ENCODE measurements at places on chromosomes 16 and 17.
A peak's percentile ranks its signal among the peaks of the same experiment; 100 is the strongest.

DNA sequence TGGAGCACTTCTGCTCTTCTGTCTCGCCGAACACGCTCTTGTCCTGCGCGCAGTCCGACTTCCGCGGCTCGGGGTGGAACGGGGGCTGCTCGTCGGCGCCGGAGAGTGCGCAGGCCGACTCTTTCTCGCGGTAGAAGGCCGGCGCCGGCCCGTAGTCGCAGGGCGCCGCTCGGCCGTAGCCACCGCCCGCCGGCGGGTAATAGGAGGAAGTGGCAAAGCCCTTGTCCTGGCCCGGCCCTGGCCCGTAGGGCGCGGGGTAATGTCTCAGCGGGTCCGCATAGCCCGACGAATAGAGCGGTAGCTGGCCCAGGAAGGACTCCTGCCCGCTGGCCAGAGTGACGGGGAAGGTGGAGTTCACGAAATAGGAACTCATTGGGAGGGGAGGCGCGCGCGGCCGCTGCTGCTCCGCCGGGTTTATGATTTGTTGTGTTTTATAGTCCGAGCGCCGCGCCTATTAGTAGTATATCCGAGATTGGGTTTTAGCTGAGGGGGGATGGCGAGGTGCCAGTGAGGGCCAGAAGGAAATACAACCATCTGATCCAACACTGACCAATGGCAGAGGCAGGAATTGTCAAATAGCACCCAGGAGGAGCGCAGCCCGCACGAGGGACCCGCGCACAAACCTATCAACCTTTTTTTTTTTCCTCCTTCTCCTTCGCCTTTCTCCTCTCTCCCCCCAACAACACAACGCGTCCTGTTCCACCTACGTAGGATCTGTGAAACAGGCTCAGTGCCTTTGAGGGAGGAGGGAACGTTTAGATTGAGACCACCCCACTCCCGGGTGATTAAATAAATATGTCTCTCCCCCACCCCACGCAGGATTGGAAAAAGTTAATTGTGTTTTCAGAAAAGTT, 4.4 kb upstream of the HOXB5 start:
- DNase-seq, result no peak

DNA sequence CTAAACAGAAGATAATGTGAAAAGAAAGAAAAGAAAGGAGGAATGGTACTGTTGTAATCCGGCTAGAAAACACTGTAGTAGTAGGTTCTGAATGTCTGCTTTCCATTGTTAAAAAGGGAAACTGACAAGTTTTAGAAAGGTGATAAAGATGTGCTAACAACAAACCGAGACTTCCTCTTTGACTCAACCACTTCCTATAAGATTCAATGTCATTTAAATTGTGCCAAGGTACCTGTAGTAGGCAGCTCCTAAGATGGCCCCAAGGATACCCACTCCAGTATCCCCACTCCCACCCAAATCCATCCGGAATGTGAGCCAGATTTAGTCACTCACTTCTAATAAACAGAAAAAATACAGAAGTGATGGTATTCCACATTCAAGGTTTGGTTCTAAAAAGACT, 31.2 kb downstream of the XYLT1 start:
- peak; percentile 31 for DNase-seq

DNA sequence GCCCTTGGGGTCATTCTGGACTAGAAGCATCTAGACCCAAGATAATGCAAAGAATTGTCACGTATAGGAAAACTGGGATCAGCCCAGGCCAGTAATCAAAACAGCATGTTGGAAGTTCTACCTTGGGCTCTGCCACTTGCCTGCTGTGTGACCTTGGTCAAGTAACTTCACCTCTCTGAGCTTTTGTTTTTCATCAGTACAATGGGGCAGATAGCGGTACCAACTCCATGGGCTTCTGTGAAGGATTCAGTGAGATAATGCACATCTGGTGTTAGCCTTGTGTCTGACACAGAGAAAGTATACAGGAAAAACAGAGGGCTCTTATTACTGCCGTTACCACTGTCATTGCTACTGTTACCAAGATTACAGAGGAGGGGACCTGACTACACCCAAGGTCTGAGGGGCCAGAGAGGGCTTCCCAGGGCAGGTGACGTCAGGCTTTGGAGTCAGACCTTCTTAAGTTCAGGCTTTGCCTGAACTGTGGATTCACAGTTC, 24.6 kb downstream of the CMIP start:
- DNase-seq, result no peak

GRCh38 chr16:50165473-50165872, 12.4 kb downstream of the TENT4B start:
- DNase-seq, result no peak

DNA sequence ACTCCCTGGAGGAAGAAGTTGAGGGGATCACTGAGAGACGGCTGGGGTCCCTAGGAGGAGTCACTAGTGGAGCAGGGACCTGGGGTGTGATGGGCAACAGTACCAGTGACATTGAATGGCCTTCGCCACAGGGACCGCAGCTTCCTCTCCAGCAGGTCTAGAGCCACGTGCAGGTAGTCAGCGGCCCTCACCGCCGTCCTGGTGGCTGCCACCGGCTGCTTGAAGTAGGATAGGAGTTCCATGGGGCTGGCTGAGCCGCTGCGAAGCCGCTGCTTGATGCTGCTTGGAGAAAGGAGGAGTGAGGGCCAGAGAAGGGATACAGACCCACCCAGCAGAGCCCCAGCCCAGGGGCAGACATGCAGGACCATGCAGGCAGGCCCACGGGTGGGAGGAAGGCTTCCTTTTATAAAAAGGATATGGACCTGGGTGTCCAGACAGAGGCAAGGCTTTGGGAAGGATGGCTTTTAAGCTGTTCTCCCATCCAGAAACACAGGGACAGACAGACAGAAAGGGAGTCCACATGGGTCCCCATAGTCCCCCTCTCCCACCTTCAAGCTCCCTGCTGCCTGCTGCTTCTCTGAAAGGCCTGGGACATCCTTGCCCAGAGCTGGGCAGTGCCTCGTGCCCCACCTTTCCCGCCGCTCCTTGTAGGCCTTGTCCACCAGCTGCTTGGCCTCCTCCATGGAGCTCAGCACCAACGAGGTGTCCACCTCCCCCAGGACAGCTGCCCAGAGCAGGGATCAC, 827 bp downstream of the MPO start:
- DNase-seq, result no peak

GRCh38 chr16:6958184-6958583, 374.5 kb upstream of the RBFOX1 start:
- DNase-seq, result no peak

- DNase-seq, result no peak
Measured at GRCh38 chr17:59391021-59391420, 59.6 kb downstream of the YPEL2 start.

- DNase-seq, result no peak
Measured at GRCh38 chr17:66443166-66443565, 140.8 kb downstream of the PRKCA start.

GRCh38 chr17:18362698-18363100, 651 bp downstream of the SHMT1 start:
- no peak for DNase-seq

GRCh38 chr17:48472411-48473281, 42.6 kb upstream of the SKAP1 start:
- DNase-seq, result no peak

DNA sequence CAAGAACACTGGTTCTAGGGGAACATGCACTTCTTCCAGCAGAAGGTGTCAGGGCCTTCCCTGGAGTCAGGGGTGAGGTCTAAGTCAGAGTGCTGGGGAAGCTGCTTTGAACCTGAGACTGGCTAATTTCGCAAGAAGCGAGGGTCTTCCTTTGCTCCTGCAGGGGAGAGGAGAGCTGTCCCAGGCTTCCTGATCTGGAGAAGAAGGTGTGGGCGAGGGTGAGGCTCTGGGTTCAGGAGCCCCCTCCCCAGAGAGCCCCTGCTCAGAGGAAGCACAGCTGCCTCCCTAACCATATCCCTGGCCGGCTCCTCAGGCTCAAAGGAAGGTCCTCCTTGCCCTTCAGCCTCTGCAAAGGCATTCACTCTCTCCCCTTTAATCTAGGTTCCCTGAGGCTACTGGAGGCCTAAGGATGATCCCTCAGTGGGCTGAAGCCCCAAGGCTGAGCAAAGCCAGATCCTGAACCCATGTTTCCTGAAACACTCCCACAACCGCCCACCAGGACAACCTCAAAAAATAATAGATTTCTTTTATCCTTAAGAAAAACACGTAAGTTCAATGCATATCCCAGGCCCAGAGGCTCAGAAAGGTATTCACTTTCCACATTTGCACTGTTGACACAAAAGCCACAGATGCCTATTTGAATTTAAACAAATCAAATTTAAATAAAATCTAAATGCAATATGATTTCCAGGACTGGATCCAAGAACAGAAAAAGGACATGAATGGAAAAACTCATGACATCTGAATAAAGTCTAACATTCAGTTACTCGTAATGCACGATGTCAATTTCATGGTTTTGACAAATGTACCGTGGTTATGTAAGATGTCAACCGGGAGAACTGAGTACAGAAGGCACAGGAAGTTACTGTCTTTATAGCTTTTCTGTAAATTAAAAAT, 71.5 kb upstream of the RCVRN start:
- DNase-seq, result no peak

DNA sequence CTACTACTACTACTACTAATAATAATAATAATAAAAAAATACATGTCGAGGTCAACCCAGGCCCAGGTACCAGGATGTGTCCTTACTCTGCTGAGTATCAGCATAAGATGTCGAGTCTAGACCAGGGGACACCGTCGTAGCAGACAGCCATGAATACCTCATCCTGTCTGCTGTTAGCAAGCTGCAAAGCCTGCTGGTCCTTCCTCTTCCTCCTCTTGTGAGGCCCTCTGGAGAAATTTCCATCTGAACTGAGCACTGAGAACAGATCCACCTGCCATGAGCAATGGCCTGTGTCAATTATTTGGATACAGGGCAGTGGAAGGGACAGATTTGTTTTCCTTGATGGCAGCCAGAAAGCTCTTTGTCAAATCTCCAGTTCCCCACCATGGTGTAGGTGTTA, 168.5 kb downstream of the XYLT1 start:
- no peak for DNase-seq

DNA sequence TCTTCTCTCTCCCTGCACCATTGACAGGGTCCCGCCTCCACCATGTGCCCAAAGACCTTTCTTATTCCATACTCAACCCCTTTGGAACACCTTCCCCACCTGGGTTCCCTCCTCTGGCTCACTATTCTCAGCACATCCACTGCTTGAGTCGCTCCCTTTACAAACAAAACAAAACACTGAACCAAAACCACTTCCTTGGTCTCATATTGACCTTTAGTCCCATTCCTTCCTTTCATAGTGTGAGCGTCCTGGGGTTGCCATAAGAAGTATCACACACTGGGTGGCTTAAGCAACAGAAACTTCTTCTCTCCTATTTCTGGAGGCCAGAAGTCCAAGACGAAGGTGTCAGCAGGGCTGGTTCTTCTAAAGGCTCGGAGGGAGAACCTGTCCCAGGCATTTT, 6.1 kb upstream of the TNRC6C start:
- no peak for DNase-seq

DNA sequence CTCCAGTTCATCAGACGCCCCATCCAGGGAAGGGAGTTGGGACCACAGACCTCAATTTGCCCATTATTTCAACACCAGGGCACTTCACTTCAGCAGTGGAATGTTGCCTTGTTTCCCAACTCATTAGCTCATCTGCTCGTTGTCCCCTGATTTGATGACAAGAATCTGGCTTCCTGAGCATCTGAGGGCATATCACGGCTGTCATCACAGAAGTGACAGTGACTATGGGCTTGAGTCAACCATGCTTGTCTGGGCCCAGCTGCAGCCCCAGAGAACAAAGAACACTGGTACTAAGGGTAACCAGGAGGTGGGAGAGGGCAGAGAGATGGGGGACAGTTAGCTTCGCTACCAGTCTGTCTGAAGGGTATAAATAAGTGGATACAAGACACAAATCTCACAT, 266.0 kb upstream of the SDK2 start:
- DNase-seq, result no peak

DNA sequence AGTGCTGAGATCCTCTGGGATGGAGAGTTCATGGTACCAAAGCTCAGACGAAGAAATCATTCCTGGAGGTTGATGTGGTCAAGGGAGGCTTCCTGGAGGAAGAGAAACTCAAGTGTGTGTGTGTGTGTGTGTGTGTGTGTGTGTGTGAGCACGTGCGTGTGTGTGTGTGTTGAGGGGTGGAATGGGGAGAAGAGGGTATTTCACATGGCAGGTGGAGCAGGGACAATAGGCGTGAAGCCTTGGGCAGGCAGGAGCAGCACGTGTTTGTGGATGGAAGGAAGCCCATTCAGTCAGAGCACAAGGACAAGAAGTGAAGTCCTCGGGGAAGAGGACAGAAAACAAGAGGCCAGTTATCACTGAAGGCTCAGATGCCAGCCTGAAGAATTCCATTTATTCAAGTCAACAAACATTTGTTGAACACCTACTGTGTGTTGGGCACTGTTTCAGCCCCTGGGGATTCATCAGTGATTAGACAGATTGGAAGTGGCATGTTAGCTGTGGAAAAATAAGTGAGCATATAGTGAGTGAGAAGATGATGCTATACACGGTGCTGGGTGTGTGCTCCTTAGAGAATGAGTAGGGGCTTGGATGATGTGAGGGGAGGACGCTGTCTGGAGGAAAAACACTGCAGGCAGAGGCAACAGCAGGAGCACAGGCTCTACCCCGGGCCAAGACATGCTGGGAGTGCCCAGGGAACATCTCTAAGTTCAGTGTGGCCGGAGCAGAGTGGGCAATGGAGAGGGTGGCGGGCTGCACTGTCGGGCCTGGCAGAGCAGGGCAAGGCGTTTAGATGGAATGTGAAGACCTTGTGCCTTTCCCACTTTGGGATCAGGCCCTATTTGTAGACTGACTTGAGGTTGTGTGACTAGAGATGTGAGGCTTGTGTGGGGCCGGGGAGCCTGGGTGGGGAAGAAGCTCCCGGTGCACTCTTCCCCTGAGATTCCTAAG, 267.1 kb downstream of the CBLN1 start:
- DNase-seq, result no peak

GRCh38 chr17:44848961-44849489, 1.3 kb downstream of the HIGD1B start:
- DNase-seq, result no peak

GRCh38 chr17:82959242-82959930, 119.6 kb upstream of the ZNF750 start:
- no peak for DNase-seq

DNA sequence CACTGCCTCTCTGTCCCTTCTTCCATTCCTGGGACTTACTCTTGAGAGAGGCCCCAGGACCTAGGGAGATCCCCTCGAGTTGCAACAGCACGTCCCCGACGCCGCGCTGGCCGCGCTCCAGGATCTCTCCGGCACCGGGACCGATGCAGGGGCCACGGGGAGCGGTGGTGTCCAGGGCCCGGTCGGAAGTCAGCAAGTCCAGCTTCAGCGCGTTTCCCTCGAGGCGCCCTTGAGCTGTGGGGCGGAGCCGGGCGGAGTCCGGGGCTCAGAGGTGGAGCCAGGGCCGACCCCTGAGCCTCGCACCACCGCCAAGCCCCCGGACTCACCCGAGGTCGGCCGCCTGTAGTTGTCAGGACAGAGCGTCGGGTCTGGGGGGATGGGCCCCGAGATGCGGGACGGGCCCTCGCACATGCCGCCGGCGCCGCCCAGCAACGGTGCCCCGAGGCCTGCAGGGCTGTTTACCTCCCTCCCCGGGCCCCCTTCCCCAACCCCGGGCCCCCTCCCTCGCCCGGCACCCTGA, 458 bp downstream of the ENKD1 start:
- DNase-seq, result no peak

DNA sequence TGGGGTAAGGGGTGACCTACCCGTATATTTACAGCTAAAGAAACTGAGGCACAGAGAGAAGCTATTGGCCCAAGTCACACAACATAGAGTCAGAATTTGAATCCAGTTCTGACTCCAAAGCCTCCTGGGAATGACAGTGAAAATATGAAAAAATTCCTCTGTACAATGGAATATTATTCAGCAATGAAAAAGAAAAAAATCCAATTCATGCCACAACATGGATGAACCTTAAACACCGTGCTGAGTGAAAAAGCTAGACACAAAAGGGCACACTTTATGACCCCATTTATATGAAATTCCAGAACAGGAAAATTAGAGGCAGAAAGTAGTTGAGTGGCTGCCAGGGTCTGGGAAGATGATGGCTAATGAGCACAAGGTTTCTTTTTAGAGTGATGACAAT, 75.4 kb downstream of the LITAF start:
- no peak for DNase-seq

Measured in T-helper 2 cell (primary cell).